ENCODE measurements at places on chromosomes 11 and 22. TPM values are rescaled to one million over a fixed set of nuclear protein-coding genes. Genes with fewer than 3 reads are reported as not detected.

DNA sequence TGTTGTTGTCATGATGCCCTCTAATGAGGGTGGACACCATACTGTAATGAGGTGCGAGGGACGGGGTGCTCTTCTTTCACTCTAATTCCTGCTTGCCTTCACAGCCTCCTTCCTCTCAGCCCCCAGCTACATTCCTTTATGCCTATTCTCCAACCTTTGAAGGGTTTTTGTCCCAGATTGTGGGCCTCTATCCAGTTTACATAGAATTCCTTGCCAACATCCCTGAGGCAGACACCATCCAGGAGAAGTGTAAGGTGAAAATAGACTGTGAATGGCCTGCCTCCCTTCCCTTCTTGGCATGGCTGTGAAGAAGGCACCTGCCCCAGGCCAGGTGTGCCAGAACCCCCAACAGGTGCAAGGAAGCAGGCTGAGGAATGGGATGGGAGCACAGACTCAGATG is 122.3 kb downstream of the CHST1 start:
- no peak for DNase-seq
- peaks cover 50% of the 10 kb centered on the region for H3K27me3 ChIP-seq
- no peaks in the 10 kb centered on the region for H3K36me3 ChIP-seq
- H3K4me1 ChIP-seq, result no peaks in the 10 kb centered on the region

- H3K27ac ChIP-seq, result no peak overlapping the region
- no peaks in the 10 kb centered on the region for H3K27me3 ChIP-seq
- peak; percentile 32 for DNase-seq
These were observed 67.9 kb upstream of the API5 start for GRCh38 chr11:43243927-43244326.

DNA sequence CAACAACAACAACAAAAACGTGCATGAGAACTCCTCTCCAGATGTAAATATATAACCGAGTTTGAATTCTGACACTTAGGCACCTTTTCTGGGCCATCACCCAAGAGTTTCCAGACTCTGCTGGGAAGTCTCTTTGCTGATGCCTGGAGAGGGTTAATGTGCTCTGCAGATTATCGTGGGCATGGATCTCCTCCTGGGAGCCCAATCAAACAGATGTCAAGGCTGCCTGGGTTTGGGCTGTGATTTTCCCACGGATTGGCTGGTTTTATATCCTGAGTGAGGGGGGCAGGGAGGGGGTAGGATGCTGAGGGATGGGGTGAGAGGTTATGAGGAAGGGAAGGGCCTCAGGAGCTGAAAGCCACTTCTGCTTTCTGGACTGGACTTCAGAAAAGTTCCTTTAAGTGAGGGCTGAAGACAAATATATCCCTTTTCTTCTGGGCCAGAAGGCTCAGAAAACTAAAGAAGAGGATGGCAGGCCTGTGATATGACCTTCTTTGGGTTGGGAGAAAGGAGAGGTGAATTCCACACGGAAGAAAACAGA is 4.2 kb downstream of the ELF5 start:
- no peak overlapping the region for H3K4me3 ChIP-seq
- H3K36me3 ChIP-seq, result no peaks in the 10 kb centered on the region
- no peaks in the 10 kb centered on the region for H3K27me3 ChIP-seq
- H3K27ac ChIP-seq, result no peak overlapping the region
- DNase-seq, result no peak
- peaks cover 22% of the 10 kb centered on the region for H3K4me1 ChIP-seq

DNA sequence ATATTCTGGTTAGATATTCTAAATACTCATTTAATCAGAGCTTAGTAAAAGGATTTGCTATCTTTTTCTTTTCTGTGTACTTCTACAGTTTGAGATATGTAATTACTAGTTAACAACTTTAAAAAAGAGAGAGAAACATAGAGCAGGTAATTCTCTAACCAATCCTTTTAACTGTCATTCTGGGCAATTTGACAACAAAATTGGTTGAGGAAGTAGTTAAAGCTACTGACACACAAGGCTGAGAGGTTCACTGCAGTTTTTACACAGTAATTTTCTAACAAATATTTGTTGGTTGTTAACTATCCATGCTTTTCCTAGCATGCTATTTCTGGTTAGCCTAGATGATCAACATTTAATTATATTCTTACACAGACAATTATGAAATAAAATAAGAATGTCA is 3.6 kb downstream of the SOX6 start:
- no peak overlapping the region for H3K4me3 ChIP-seq
- peaks cover 6% of the 10 kb centered on the region for H3K4me1 ChIP-seq
- peaks cover 35% of the 10 kb centered on the region for H3K27me3 ChIP-seq
- no peak for DNase-seq

The C22orf42 gene
- 0.50 TPM for total RNA-seq

DNA sequence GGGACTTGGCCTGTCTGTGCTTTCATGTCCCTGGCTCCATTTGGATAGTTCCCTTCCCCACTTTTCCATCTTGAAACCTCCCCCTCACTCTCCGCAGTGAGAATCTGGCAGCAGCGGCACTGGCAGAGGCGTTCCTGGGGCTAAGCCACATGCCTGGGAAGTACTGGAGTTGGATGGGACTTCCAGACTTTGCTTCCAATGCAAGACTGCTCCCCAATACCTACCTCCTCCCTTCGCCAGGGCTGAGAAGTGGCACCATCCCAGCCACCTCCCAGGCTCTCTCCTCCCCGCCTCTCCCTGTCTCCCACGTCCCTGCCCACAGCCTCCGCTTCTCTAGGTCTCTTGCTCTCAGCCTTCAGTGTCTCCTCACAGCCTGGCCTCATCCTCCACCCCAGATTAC is 16.6 kb downstream of the TST start:
- no peak overlapping the region for H3K27ac ChIP-seq
- DNase-seq, result no peak
- peaks cover 30% of the 10 kb centered on the region for H3K4me1 ChIP-seq
- no peak overlapping the region for H3K4me3 ChIP-seq

- H3K36me3 ChIP-seq, result peaks cover 9% of the 10 kb centered on the region
- H3K27ac ChIP-seq, result no peak overlapping the region
These were observed 16.5 kb downstream of the NAP1L4 start for GRCh38 chr11:2975594-2975993.

GRCh38 chr22:48957311-48957986 is 870.2 kb downstream of the BRD1 start:
- no peaks in the 10 kb centered on the region for H3K36me3 ChIP-seq
- no peak overlapping the region for H3K4me3 ChIP-seq

The PLAAT2 gene
- not detected for total RNA-seq

GRCh38 chr11:76770642-76771445 is 12.3 kb upstream of the TSKU start:
- peaks cover 41% of the 10 kb centered on the region for H3K4me1 ChIP-seq
- H3K36me3 ChIP-seq, result peaks cover 6% of the 10 kb centered on the region
- H3K4me3 ChIP-seq, result no peak overlapping the region
- peak; percentile 70 for DNase-seq
- H3K27me3 ChIP-seq, result no peaks in the 10 kb centered on the region

DNA sequence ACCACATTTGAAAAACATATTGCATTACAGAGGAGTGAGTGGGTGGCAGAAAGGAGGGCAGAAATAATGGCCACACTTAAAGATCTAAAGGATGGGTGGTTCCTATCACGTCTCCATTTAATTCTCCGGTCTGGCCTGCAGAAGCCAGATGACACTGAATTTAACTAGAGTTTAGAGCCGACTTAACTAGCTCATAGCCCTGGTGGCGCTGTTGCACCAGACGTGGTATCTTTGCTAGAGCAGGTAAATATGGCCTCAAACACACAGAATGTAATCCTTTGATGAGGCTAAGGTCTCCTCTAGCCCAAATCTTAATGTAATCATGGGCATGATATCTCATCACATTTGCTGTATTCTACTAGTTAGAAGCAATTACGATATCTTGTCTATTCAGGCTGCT is 51.5 kb upstream of the GAL start:
- DNase-seq, result peak; percentile 87
- H3K4me1 ChIP-seq, result no peaks in the 10 kb centered on the region
- no peaks in the 10 kb centered on the region for H3K36me3 ChIP-seq
- no peak overlapping the region for H3K4me3 ChIP-seq
- H3K27ac ChIP-seq, result no peak overlapping the region

GRCh38 chr11:75147875-75148263 is 3.0 kb upstream of the SLCO2B1 start:
- no peak for DNase-seq
- no peaks in the 10 kb centered on the region for H3K4me1 ChIP-seq

The ABTB2 gene
- 0.84 TPM for total RNA-seq

DNA sequence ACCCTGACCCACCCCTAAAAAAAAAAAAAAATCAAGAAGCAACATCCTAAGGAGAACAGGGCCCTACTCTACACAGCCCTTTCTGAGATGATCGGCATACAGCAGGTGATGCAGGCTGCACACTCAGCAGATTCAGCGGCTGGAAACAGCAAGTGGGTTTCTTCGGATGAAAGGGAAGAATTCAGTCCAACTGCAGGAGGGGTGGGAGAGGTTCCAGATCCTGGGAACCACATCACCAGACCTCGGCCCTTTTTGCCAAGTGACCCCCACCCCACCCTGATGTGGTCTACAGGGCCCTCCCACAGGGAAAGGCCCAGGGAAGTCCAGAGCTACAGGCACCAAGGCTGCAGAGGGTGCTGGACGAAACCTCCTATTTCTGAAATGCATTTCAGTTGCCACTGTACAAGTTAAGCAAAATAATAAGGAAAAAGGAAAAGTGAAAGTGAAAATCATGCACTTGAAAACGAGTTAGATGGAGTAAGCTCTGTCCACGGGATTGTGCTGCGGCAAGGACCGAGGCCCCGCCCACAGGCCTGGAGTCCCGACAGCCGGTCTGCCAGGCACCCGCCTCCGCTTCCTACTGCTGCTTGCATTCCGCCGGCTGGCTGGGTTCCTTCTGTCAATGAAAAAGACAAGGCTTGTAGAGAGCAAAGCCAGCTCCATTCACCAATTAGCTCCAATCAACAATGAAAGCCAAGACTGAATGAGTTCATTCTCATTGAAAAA is 16.0 kb upstream of the PHLDA2 start:
- peaks cover 10% of the 10 kb centered on the region for H3K4me1 ChIP-seq
- H3K4me3 ChIP-seq, result no peak overlapping the region
- no peaks in the 10 kb centered on the region for H3K27me3 ChIP-seq
- no peaks in the 10 kb centered on the region for H3K36me3 ChIP-seq
- H3K27ac ChIP-seq, result no peak overlapping the region

- H3K4me1 ChIP-seq, result peaks cover 8% of the 10 kb centered on the region
- H3K27ac ChIP-seq, result no peak overlapping the region
- DNase-seq, result no peak
- H3K4me3 ChIP-seq, result no peak overlapping the region
- H3K36me3 ChIP-seq, result no peaks in the 10 kb centered on the region
- no peaks in the 10 kb centered on the region for H3K27me3 ChIP-seq
These were observed 6.7 kb upstream of the VSIG10L2 start for GRCh38 chr11:125939081-125939521.

The APLNR gene
- total RNA-seq, result 1.8 TPM

GRCh38 chr11:33790040-33790439 is 15.7 kb upstream of the FBXO3 start:
- DNase-seq, result no peak
- no peak overlapping the region for H3K27ac ChIP-seq
- H3K4me1 ChIP-seq, result no peaks in the 10 kb centered on the region
- H3K36me3 ChIP-seq, result no peaks in the 10 kb centered on the region
- peaks cover 13% of the 10 kb centered on the region for H3K27me3 ChIP-seq

The AMOTL1 gene
- 22.6 TPM for total RNA-seq

The BTG4 gene
- total RNA-seq, result not detected

The ZP1 gene
- total RNA-seq, result not detected

- H3K27me3 ChIP-seq, result peaks cover 37% of the 10 kb centered on the region
- DNase-seq, result peak; percentile 83
- peaks cover 35% of the 10 kb centered on the region for H3K4me1 ChIP-seq
- H3K4me3 ChIP-seq, result peak within 1 kb of the TSS; percentile 79
- H3K36me3 ChIP-seq, result no peaks in the 10 kb centered on the region
These were observed at the start of gene ARRB1 for GRCh38 chr11:75351541-75351790. ARRB1 (minus strand) TSS chr11:75351661; CDS start chr11:75351607, 54 bp downstream.

The IGSF9B gene
- 5.4 TPM for total RNA-seq

DNA sequence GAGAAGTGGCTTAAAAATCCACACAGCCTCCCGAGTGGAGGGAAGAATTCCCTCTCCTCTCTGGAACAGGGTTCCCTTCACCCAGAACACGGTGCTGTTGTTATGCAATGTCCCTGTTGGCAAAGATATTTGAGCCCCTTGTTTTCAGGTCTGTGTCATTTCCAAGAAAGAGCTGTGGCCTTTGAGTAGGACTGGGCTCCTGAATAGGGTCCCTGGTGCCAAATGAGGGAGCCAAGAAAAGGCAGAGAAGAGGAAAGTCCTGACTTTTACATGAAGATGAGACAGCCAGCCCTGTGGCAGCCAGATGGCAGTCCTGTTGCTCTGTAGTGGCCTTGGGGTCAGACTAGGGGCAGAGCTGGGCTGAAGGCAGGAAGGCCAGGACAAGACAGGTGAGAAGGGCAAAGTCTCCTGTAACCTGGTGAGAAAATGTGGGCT is 51.2 kb upstream of the ELF5 start:
- no peak for DNase-seq
- H3K4me3 ChIP-seq, result no peak overlapping the region
- H3K27me3 ChIP-seq, result no peaks in the 10 kb centered on the region
- no peak overlapping the region for H3K27ac ChIP-seq

The KCNJ11 gene
- 5.0 TPM for total RNA-seq

DNA sequence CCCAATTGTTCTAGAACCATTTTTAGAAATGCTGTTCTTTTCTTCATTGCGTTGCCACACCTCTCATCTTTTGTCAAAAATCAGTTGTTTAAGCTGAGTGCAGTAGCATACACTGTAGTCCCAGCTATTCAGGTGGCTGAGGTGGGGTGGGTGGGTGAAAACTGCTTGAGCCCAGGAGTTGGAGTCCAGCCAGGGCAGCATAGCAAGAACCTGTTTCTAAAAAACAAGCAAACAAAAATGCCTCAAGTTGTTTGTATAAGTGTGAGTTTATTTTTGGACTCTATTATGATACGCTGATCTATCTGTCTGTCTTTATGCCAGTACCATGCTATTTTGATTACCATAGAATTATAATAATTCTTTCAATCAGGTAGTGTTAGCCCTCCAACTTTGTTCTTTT is 62.5 kb upstream of the RRM1 start:
- no peak overlapping the region for H3K27ac ChIP-seq
- H3K36me3 ChIP-seq, result no peaks in the 10 kb centered on the region
- H3K27me3 ChIP-seq, result no peaks in the 10 kb centered on the region
- DNase-seq, result no peak
- no peak overlapping the region for H3K4me3 ChIP-seq
- H3K4me1 ChIP-seq, result no peaks in the 10 kb centered on the region

The PRRG4 gene
- 0.06 TPM for total RNA-seq

GRCh38 chr11:46917109-46917761 is 1.1 kb downstream of the LRP4 start:
- peaks cover 34% of the 10 kb centered on the region for H3K4me1 ChIP-seq
- peak; percentile 50 for DNase-seq
- H3K36me3 ChIP-seq, result no peaks in the 10 kb centered on the region
- H3K27me3 ChIP-seq, result peaks cover 16% of the 10 kb centered on the region
- no peak overlapping the region for H3K27ac ChIP-seq

GRCh38 chr11:75450236-75450635 is 17.2 kb upstream of the KLHL35 start:
- H3K27ac ChIP-seq, result no peak overlapping the region
- H3K36me3 ChIP-seq, result no peaks in the 10 kb centered on the region
- H3K4me1 ChIP-seq, result peaks cover 12% of the 10 kb centered on the region

- no peaks in the 10 kb centered on the region for H3K27me3 ChIP-seq
- H3K4me3 ChIP-seq, result no peak overlapping the region
- no peaks in the 10 kb centered on the region for H3K36me3 ChIP-seq
These were observed 697.1 kb upstream of the FAT3 start for GRCh38 chr11:91527380-91528030.

- H3K36me3 ChIP-seq, result no peaks in the 10 kb centered on the region
- DNase-seq, result no peak
- no peaks in the 10 kb centered on the region for H3K4me1 ChIP-seq
- H3K27me3 ChIP-seq, result no peaks in the 10 kb centered on the region
- no peak overlapping the region for H3K4me3 ChIP-seq
These were observed 73.2 kb downstream of the SLC35F2 start for GRCh38 chr11:107785401-107785800.

Measured in neural progenitor cell (in vitro differentiated cells).